ENCODE measurements at places on chromosomes 11 and 22.
A peak's percentile ranks its signal among the peaks of the same experiment; 100 is the strongest.

- DNase-seq, result no peak
These were observed 29.5 kb downstream of the TEF start for GRCh38 chr22:41411021-41411851.

- no peak for DNase-seq
These were observed 4.6 kb upstream of the CABP7 start for GRCh38 chr22:29715240-29715639.

GRCh38 chr11:27693398-27693797 is 6.9 kb downstream of the BDNF start:
- no peak for DNase-seq

DNA sequence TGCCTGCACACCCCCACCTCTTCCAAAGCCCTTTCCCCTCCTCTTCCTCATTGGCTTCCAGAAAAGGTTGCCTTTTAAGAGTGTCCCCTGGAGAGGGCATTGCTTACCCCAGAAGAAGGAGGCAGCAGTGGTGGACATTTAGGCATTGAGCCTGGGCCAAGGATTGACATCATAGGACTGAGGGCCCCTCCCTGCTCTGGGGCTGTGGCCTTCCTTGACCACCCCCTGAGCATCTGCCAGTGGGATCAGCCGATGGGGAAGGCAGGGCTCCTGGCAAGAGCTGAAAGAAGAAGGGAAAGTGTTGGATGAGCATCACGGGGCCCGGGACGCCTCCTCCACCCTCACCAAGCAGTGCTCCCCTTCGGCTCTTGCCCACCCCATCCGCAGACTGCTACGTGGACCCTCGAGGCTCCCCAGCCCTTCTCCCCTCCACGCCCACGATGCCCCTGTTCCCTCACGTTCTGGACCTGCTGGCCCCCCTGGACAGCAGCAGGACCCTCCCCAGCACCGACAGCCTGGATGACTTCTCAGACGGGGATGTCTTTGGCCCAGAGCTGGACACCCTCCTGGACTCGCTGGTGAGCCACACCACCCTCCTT is 37.4 kb downstream of the ZC3H7B start:
- no peak for DNase-seq

- no peak for DNase-seq
These were observed 11.7 kb upstream of the LTO1 start for GRCh38 chr11:69686856-69687255.

DNA sequence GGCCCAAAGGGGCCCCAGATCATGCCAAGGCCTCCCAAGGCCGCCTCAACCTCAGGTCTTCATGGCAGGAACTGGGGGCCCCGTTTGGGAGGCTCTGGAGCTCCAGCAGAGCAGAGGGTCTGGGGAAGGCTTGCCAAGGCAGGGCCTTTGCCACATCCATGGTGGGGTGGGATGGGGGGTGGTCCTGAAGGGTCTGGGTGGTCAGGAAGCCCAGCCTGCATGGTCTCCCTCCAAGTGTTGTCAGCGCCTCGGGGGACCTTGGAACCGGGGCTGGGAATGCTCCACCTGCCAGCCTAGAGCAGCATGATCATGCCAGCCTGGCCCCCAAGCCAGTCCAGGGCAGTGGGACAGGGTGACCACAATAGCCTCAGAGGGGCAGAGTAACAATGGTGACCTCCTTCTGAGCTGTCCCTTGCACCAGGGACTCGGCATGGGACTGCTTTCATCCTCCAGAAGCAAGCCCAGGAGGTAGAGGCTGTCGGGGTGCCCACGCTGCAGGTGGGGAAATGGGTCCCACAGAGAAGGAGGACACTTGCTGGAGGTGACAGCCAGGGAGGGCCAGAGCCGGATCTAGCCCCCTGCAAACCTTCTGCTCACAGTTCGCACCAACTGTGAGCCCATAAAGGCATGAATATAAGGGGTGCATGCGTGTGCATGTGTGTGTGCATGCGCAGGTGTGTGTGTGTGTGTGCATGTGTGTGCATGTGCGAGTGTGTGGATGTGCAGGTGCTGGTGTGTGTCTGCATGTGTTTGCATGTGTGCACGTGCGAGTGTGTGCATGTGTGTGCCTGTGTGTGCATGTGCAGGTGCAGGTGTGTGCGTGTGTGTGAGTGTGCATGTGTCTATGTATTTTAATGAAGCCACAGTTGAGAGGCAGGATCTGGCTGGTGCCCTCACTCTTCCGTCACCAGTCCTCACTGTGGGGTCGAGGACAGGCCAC is 63.8 kb downstream of the MYEOV start:
- no peak for DNase-seq

DNA sequence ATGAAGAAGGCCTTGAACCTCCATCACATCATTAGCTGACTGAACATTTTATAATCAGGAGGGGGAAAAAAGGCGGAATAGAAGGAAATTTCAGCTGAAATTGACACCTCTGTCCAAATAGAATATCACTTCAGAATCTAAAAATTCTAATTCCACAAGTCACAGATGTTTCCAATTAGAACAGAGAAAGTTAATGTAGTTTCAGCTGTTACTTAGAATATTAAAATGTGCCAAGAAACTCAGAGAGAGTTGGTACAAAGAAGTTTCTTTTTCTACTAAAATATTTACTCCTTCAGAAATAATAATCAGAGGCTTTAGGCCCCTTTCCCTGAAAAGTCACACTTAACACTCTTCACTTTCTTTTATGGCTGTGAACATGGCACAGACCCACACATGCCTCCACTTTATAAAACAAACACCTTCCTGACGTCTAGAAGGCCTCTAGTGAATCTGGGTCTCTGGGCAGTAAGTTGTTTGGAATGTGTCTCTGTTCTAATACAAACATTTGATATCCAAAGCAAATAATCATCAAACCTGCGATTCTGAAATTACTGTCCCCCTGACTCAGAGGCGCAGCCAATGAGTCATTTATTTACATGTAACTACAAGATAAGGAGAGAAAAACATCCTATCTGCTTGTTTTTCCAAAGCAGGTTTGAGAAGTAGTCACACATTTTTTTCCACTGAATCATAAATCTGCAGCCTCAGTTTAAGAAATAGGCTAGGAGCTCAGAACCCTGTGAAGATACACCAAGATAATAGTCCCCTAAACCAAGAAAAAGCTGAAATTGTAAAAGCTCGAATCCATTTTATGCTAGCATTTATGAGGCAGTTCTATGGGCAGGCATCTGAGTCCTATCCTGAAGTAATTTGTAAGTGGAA is 148.4 kb downstream of the ME3 start:
- no peak for DNase-seq

DNA sequence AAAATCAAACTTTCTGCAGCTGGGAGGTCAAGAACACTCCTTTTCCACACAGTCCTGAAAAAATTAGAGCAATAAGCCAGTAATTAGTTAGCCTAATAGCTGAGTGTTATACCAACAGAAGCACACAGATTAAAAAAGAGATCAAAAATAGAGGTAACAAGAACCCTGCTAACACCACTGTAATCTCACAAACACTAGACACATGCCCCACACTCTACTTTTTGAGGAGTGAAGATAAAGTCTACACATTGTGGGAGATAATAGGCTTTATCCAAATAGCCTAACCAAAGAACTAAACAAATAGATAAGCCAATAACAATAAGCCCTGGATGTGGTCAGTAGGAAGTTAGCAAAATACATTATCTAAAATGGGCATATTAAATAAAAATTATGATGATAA is 372.7 kb upstream of the ANO5 start:
- DNase-seq, result no peak

- DNase-seq, result no peak
These were observed 29.6 kb upstream of the FJX1 start for GRCh38 chr11:35588627-35589026.

- DNase-seq, result no peak
These were observed 14.9 kb upstream of the OMP start for GRCh38 chr11:77087723-77088225.

DNA sequence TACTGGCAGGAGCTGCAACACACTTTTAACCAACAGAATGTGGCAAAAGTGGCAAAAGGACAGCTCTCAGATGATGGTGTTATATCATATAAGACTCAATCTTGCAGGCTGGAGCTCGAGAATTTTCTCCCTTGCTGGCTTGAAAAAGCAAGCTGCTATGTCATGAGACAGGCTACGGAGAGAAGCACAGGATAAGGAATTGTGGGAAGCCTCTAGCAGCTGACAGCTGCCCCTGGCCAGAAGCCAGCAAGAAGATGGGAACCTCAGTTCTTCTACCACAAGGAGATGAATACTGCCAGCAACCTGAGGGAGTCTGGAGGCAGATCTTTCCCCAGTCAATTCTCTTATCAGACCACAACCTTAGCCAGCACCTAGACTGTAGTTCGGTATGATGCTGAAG is 24.6 kb downstream of the FXYD6 start:
- no peak for DNase-seq

DNA sequence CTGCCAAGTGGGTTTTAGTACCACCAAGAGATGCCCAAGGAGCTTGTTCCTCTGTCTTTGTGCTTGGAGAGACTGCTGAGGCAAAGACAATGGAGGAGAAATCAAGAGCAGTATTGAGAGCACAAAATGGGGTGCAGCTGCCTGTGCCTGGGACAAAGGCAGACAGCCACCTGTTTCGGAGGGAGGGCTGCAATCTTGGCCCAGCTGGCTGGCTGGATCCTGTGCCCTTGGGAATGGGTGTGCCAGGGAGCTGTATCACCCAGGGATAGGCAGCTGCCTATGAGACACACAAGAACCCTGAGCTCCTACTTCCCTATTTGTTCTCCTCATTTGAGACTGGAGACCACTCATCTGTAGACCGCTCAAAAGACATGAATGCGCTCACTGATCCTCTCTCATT is 23.3 kb upstream of the CHRM4 start:
- no peak for DNase-seq

DNA sequence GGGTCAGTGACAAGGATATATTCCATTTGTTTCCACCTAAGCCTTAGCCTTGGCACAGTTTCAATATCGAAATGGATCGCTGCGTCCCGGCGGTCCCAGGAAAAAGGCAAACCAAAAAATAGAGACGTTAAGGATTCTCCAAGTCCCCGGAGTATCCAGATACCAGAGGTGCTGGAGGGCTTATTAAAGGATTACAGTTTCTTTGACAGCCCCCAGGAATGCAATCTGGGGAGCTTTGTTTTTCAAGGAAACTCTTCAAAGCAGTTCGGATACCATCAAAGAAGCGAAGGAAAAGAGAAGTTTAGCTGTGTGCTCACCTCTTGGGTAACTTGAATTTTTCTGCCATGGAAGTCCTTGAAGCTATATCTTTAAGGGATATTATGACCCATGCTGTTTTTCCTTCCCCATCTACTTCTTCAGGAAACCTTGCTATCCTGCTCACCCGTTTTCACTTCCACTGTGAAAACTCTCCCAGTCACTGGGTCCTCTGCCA is 600 bp upstream of the GPR83 start:
- no peak for DNase-seq

- DNase-seq, result peak; percentile 55
These were observed 7.1 kb downstream of the ABCG4 start for GRCh38 chr11:119155733-119156492.

GRCh38 chr11:75325713-75326438 is 25.6 kb downstream of the ARRB1 start:
- DNase-seq, result peak; percentile 67

- DNase-seq, result no peak
These were observed 80.3 kb downstream of the NXPE2 start for GRCh38 chr11:114758627-114759026.

DNA sequence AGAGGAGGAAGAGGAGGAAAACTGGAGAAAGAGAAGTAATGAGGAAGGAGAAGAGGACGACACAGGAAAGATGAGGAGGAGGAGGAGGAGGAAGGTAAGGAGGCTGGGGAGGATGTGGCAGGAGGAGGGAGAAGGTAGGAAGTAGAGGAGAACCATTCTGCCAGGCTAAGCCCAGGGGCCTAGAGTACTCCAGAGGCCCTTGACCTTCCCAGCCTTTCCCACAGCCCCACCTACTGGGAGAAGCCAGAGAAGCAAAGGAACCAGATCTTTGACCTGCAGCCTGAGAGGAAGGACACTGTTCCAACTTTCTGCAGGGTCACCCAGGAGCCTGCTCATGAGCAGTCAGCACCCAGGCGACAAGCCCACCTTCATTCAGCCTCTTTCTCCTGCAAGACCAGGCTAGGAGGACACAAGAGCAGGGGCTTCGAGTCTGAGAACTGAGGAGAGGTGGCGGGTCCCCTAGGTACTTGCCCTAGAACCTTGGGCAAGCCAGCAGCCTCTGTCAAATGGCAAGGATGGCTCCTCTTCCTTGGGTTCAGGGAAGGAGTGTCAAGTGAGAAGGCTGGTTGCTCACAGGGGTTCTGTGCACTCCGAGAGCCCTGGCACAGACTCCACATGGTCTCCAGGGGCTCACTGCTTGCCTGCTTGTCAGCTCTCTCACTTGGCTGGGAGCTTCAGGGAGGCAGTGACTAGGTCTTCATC is 27.9 kb upstream of the OAF start:
- peak; percentile 37 for DNase-seq

- DNase-seq, result peak; percentile 96
These were observed at the start of gene MRPL16 for GRCh38 chr11:59810189-59810910. Gene MRPL16, minus strand, starts transcription at chr11:59810778. Its CDS starts 120 bp downstream, at chr11:59810658.

- DNase-seq, result no peak
These were observed 57.9 kb downstream of the C11orf58 start for GRCh38 chr11:16796311-16796710.

DNA sequence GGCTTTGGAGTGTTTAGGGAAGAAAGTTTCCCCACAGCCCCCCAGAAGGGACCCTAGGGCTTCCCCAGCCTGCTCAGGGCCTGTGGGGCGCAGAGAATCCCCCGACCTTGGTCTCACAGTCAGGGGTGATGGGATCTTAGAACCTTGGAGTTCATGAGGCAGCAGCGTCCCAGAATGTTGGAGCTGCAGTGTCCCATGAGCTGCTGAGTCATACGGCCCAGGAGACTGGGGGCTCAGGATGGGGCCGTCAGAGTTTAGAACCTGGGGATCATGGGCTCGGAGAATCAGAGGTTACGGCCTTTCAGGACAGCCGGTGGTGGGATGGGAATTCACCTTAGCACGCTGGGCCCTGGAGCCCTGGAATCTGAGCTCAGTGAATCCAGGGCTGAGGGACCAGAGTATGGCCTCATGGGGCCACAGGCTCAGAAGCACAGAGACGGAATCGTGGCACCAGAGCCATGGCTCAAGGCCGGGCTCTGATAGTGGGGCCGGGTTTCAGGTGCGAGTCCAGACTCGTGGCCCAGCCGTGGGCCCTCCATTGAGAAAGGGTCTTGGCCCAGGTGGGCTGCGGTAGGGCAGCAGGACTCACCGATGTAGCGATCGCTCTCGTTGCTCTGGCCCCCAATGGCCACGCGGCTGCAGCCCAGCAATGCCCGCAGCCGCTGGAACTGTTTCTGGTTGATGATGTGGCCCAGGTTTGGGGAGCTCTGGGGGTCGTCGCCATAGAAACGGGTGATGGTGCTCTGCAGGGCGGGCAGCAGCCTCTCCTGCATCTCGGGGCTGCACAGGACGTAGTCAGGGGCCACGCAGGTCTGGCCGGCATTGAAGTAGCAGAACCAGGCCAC is 9.5 kb downstream of the ALDH3B2 start:
- no peak for DNase-seq
